ENCODE measurements at places on chromosomes 7 and 10.

GRCh38 chr7:10225275-10225674 is 748.4 kb upstream of the PHF14 start:
- DNase-seq: no peak

- DNase-seq: no peak
These were observed 46.9 kb upstream of the TRIM8 start for GRCh38 chr10:102597131-102597991.

DNA sequence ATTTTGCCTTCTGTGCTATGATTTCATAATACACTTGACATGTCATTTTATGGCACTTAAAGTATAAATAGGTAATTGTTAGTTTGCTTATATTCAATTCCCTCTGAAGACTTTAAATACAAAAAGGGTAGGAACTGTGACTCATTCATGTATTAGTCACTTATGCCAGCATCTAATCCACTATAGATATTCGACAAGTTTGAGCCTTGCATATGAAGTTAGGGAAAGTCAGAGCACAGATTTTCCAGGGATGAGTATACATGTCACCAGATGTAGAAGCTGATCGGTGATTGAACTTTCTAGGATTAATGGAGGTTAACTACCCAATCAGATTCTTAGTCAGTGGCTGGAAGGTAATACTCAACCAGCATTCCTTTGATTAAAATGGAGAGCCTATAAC is 1321.5 kb downstream of the XPNPEP1 start:
- DNase-seq: no peak

DNA sequence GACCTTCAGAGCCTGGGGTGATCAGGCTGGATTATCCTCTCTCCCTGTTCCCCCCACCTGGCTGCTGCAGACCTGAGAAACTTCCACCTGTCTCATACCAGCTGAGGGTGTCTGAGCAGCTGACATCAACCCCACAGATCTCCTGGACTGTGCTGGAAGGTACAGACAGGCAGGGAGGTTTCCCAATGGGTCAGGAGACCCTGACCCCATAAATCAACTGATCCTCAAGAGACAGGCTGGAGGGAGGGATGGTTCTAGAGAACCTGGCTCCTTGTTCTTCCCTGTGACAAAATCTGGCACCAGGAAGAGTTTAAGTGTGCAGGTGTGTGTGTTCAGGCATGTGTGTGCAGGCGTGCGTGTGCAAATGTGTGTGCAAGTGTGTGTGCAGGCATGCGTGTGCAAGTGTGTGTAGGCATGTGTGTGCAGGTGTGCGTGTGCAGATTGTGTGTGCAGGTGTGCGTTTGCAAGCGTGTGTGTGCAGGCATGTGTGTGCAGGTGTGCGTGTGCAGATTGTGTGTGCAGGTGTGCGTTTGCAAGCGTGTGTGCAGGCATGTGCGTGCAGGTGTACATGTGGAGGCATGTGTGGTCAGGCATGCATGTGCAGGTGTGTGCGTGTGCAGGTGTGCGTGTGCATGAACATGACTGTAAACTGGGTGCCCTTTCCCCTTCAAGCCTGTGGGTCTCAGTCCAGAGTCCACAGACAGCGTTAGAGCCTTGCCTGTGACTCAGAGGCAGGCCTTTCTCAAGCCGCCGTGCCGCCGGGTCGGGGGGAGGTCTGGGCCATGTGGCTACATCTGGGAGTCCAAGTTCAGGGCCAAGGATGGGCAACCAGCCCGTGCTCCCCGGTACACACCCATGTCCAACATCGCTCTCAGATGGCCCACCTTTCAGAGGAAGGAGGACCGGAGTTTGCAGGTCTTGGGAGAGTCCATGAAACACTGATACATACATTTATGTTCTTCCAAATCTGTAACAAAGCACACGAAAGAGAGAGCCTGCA is 50.1 kb upstream of the ELN start:
- DNase-seq: no peak

GRCh38 chr10:65710306-65710705 is 1215.5 kb upstream of the LRRTM3 start:
- DNase-seq: no peak

DNA sequence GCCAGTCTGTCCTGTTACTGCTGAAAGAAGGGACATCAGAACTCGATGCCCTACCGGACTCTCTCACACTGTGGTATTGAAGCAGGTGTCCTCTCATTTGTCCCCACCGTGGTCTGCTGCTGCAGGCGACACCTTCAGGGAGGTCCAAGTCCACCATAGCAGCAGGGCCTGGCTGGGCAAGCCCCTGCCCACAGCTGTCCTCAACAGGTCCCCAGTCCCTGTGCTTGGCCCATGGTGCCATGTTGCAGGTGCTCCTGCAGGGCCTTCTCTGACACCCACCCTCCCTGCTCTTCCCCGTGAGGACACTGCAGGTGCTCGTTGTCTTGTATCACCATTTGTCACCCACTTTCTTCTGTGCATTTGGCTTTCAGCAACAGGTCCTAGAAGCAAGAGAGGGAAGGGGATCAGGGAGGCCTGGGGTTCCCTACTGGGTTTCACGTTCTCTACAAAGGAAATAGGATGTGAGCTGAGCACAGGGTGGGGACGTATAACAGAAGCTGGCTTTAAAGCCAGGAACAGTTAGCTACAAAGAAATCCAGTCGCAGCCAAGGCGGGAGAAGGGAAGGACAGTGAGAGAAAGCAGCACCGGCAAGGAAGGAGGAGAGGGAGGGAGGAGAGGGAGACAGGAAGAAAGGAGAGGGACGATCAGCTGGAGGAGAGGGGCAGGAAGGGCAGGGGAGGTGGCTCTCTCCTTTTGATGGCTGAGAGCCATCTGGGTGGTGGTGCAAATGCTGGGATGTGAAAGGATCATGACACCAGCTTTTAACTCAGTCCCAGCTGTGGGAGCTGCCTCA is 117.7 kb upstream of the FRMD4A start:
- no peak for DNase-seq

DNA sequence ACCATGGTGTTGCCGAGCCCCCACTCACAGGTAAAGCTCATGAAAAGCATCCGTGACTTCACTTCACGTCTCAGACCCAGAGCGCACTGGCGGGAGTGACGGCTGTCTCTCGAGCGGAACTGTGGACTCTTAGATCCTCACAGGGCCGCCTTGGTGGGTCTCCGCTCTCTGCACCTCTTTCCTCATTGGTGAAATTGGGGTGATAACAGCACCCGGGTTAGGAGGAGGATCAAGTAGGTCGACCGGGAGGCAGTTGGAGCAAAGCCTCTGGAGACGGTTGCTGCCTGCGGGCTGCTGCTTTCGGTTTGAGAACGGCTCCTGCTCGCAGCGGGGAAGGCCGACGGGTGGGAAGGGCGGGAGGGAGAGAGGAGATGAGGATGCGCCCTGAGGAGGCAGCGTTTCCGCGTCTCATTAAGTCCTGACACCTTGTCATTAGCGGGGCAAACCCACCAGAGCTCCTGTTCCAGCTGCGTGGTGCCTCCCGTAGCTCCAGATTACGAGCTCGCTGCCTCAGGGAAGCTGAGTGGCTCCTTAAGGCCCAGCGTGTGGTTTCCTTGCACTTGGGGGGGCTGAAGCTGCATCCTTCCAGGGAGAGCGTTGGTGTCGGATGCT is 51.9 kb upstream of the CFAP46 start:
- DNase-seq: no peak

DNA sequence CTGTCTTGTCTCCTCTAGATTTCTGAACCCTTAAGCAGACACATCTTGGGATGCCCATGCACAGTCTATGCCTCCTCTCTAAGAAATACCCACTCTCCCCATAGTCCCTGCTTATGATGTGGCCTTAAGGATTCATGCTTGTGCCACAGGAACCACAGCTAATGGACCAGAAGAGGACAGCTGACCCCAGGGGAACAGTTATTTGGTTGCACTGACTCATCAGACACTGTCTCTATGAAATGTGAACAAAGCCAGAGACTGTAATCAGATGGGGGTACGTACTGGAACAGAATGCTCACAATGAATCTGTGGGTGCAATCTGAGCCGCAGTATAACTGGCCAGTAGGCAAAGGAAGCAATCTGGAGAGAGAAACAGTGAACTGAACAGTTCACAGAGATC is 121.9 kb downstream of the USP6NL start:
- DNase-seq: no peak

DNA sequence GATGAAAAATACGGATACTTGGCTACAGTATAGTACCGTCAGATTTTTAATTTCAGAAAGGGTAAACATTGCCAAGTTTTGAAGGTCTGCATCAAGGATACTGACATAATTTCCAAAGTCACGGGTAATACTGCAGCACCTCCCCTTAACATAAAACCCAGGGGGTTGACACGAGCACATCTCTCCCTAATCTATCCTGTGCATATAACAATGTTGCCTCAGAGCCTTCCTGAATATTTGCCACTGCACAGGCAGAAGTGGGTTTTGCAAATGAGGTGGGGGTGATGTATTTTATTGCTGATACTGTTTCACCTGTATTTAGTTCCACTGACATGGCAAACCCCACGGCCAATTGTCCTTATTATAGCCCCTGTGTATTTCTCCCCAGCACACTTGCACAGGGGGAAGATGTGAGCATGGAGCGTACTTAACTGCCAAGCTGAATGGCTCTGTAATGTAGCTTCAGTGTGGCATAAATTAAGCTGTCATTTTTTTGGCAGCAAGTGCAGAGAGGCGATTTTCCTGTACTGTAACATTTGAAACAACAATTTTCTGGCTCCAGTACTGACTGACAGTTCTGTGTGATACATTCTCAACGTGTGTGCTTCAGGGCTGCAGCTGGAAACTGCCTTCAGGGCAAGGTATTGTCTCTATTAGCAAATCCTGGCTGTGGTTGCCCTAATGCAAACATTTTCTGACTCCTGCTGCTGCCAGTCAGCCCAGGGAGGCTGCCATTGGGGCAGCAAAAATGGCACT is 299.6 kb upstream of the SP4 start:
- no peak for DNase-seq

- no peak for DNase-seq
These were observed 27.8 kb upstream of the DOCK1 start for GRCh38 chr10:126877390-126877789.

DNA sequence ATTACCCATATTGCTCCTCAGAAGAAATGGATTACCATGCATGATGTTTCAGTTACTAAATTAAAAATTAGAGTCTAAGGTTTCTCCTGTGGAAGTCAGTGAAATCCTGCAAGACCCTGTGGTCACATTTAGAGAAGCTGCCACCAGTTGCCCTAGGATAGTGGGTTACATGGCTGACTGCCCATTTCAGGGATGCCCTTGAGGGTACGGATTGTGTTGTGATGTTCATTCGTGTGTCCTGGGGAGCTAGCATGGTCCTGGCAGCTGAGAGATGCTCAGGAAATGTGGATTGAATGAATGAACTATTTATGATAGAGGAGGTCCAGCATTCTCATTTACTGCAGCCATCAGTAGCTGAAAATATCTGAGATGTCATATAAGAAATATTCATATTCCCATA is 55.1 kb downstream of the TMEM178B start:
- no peak for DNase-seq

- no peak for DNase-seq
These were observed 124.9 kb upstream of the TCERG1L start for GRCh38 chr10:131436458-131436857.

DNA sequence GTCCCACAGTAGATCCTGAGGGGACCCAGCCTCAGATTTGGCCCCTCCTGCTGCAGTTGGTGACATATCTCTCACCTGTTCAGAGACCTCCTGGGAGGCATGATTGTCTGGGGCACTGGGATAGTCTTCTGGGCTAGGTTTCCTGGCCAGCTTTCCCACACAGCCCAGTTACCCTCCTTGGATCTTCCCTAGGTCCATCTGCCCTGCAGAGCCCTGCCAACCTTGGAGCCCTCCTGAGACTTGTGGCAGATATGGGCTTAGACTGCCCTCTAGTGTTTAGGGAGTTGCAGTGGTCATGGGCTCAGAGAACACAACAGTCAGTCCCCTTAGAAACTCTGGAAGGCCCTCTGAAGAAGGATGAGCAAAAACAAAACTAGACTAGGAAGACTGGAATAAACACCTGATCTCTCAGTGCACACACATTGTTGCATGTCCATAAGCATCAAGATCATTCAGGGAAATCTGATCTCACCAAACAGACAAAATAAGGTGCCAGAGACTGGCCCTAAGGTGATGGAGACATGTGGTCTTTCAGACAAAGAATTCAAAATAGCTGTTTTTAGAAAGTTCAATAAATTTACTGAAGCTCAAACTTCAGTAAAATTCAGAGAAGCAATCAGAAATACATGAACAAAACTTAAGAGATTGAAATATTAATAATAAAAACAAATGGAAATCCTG is 324.6 kb downstream of the ATRNL1 start:
- no peak for DNase-seq

DNA sequence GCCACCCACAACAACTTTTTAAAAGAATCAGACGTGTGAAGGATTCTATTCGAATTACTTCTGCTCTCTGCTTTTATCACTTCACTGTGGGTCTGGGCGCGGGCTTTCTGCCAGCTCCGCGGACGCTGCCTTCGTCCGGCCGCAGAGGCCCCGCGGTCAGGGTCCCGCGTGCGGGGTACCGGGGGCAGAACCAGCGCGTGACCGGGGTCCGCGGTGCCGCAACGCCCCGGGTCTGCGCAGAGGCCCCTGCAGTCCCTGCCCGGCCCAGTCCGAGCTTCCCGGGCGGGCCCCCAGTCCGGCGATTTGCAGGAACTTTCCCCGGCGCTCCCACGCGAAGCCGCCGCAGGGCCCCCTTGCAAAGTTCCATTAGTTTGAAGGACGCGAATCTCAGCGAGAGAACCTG is 461 bp upstream of the HTRA1 start:
- no peak for DNase-seq

- no peak for DNase-seq
These were observed 33.1 kb downstream of the NUB1 start for GRCh38 chr7:151374726-151375125.

GRCh38 chr7:46489106-46489505 is 568.0 kb upstream of the IGFBP3 start:
- no peak for DNase-seq

GRCh38 chr7:36082910-36083309 is 70.1 kb upstream of the EEPD1 start:
- DNase-seq: no peak

DNA sequence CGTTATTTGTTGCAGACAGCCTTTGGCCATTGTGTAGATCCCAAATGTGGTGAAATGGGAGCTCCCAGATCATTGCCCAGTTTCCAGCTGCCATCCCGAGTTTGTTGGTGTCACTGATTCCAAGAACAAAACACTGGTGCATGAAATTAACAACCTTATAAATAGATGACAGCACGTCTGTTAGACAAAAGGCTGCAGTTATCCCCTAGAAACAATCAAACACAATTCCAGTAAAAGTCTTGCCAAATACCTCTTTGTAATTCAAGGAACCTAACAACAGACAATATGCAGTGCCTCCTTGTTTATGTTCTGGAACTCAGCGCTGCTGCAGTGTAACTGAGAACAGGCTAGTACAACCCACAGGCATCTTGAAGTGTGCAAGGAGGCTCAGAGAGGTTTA is 404.5 kb downstream of the PAXIP1 start:
- no peak for DNase-seq

DNA sequence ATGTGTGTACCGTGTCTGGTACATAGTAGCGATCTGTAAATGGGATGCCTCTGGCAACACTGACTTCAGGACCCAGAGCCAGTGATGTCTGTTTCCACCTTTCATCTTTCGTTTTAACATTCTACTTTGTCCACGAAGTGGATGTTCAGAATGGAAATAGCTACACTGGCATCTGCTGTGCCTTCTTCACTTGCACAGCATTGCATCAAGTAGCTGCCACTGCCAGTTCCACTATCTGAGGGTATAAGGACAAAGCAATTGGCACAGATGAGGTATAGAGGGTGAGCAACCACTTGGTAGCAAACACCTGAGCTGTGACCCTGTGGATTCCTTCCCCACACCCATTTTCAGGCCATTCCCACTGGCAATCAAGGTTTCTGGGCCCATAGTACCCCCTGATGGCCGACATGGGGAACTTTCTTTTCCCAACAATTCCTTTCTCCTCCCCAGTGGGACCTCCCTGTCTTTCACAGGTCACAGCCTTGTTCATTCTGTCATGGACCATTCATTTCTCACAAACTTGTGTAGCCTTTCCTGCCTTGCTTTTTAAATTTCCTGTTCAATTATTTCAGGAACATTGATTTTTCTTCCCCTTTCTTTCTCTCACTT is 4.0 kb downstream of the ITGA8 start:
- no peak for DNase-seq

All from activated T-cell treated with anti-CD3 and anti-CD28 coated beads, Interleukin-2, amount 50 U/mL, for 24 hours (primary cell).